ENCODE measurements at places on chromosomes 2 and 18. TPM values are rescaled to one million over a fixed set of nuclear protein-coding genes. Genes with fewer than 3 reads are reported as not detected.

DNA sequence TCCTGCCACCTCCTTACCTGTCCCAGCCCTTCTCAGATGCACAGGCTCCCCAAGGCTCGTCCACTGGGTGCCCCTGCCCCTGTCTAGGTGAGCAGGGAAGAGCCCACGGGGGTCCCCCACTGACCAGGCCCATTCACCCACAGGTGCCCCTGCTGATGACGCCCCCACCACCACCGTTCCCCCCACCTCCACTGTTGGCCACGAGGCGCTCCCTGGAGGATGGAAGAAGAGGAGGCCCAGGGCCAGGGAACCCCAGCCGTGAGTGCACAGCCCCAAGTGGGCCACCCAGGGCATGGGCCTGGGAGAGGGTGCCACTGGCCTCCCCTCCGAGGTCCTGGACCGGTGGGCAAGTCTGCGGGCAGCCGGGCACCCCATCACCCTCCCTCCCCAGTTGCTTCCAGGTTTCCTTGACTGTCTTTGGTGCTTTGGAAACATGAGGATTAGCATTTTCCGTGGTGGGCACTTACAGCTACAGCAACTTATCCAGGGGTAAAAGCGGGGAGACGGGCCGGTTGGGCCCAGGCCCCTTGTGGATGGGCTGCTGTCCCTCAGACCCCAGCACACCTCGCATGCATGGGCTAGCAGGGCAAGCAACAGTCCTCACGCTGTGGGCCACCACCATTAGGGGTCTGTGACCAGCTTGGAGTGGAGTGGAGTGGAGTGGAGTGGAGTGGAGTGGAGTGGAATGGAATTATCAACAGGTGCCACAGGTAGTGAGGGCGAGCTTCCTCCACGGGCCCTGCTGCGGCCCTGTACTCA, 13.2 kb upstream of the KLHL30 start:
- DNase-seq = peak; percentile 78

DNA sequence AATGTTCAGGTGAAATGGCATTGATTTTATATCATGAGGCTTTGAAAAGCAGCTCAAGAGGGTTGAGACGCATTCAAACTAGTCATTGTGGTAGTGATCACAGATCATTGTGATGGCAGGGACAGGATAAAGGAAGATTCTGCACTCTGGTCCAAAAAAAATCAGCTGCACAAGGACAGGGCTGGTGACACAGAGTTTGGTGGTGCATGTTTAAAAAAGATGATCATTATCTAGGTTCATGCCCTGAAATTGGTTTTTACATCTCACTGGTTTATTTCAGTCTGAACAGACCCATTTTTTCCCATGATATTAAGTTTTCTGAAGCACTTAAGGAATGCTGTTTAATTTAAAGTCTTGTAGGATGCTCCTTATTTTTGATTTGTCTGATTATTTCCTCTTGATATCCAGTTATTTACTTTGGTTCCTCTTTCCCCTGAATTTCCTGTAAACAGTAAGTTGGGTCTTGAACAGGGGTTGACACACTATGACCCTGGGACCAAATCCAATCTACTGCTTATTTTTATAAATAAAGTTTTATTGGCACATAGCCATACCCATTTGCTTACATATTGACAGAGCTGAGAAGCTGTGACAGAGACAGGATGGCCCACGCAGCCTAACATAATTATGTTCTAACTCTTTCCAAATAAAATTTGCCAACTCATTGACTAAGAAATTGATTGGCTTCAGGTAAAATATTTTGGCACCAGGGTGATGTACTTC, 98.4 kb downstream of the UPP2 start:
- DNase-seq = no peak

- no peak for DNase-seq
Observed at GRCh38 chr2:10513201-10513600, 65.1 kb upstream of the ODC1 start.

Gene TMEM247
- total RNA-seq = not detected

GRCh38 chr2:226849349-226849748, 13.5 kb downstream of the RHBDD1 start:
- no peak for DNase-seq

GRCh38 chr18:5709476-5710095, 165.8 kb upstream of the EPB41L3 start:
- no peak for DNase-seq

Gene DYSF
- total RNA-seq = 46.8 TPM

DNA sequence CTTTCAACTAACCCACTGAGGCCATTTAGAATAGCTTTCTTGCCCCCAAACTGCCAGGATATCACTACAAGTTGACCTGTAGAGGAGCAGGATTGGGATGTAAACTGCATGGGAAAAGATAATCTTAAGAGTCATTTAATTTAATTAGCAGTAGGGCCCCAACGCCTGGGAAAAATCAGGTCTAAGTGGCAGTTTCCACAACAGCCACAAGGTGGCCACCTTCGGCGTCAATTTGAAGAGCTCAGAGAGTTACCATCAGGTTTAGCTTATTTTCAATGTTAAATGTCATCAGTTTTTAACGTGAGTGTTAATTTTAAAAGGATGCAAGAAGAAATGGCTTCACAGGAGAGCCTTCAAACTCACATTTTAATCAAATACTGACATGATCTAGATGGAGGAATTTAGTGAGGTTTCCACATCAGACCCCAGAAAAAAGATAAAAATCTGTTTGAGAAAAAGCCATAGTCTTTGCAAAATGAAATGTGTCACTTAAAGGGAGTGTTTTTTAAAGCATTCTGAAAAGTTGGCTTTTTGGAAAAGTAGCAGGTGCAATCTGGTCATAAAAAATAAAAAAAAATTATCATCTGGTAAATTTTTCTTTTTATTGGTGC, 77.3 kb upstream of the UPP2 start:
- no peak for DNase-seq

Gene IL1R2
- 27.0 TPM for total RNA-seq

DNA sequence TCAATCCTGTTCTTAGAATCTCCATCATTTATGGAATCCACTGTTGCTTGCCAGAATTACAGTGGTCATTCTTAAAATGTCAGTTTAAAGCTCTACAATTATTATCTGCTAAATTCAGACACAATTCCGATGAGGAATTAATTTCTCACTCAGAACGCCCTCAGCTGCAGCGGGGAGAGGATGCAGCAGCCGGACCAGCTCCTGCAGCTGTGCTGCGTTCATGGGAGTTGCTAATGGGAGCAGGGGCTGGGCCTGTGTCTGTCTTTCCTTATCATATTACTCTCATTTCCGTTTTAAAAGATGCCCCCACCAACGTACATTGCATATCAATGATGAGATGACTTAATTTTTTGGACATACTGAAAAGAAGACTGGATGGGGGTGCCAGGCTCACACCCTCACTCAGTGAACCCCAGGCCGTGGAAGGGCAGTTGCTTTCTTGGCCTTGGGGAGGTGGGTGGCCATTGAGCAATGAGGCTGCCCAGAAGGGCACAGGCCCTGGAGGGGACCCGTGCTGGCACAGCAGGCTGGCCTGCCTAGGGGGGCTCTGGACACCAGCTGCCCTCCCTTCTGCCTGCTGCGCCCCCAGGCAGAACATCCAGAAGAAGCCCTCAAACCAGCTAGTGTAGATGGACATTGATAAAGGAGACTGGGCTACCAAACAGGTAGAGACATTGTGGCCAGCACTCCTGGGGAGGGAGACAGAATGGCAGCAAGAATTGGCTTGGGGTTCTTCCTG, 503.6 kb upstream of the MYT1L start:
- DNase-seq = no peak

Gene AQP12A
- total RNA-seq = not detected

Gene PSMA8
- total RNA-seq = not detected

Gene KCNS3
- total RNA-seq = 3.1 TPM

GRCh38 chr2:230226051-230226551, 565 bp downstream of the SP140 start:
- DNase-seq = no peak

- DNase-seq = no peak
Observed at GRCh38 chr2:24559473-24560113, 68.5 kb downstream of the NCOA1 start.

Gene TLX2
- total RNA-seq = not detected

GRCh38 chr18:77919923-77920322, 670.3 kb downstream of the GALR1 start:
- DNase-seq = no peak

GRCh38 chr2:215982465-215982875, 30.9 kb downstream of the MREG start:
- no peak for DNase-seq

GRCh38 chr2:237500681-237501424, 13.8 kb downstream of the MLPH start:
- no peak for DNase-seq

Gene CTDSP1
- 112 TPM for total RNA-seq

GRCh38 chr2:173644146-173644545, 289.5 kb downstream of the CDCA7 start:
- no peak for DNase-seq

- DNase-seq = no peak
Observed at GRCh38 chr2:47259829-47260228, 104.7 kb upstream of the STPG4 start.

Gene POTEC
- not detected for total RNA-seq

Gene TRIM43B
- total RNA-seq = not detected

DNA sequence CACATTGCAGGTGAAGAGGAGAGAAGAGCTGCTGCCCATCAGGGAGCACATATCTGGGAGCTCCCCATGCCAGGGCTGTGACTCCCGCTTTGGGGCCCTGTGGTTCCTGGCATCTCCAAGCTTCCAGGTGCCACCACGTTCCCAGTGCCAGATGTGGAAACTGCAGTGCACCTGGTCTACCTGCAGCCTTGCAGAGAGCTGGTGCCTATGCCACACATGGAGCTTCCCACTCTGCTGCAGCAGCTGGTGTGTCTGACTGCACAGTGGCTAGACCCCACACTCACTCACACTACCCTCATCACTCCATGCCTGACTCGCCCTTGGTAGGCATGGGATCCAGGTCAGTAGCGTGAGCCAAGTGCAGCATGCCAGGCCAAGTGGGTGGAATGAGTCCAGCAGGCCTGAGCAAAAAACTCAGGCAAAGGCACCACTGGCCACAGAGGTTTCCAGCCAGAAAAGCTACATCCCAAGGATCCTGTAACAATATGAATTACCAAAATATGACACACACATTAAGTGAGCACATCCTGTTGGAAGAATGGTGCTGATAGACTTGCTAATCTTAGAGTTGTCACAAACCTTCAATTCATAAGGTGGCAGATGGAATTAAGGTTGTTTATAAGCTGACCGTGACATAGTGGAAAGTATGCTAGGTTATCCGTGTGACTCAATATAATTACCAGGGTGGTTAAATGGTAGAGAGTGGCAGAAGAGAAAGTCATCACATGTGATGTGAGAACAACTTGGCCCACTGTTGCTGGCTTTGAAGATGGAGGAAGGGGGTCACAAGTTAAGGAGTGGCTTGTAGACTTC, 150.9 kb downstream of the EHBP1 start:
- no peak for DNase-seq

DNA sequence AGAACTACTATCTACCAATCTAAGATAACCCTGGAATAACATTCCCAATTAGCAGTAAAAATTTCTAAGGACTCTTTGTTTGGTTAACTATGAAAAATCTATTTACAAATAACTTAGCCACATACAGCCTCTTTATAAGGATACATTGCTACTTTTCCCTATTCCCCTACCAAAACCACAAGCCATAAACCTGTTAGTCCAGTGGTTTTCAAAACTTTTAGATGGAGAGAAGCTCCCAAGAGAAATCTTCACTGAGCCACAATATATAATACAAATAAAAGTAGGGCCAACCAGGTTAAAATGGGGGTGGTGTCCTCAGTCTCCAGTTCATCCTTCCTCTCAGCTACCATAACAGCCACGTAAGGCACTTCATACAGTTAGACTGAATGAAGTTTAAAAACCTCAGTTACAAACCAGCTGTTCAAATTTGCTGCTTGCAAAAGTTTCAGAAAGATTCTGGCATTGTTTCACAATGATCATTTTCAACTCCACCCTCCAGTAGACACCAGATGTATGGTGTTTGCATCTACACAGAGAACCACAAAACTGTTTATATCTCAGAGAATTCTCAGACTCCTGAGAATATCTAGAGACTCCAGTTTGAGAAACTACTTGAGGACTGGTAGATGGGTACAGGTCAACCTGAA, 26.0 kb downstream of the SOS1 start:
- no peak for DNase-seq

Gene COL4A4
- total RNA-seq = 0.93 TPM

- DNase-seq = peak; percentile 83
Observed at GRCh38 chr18:51211552-51211951, 14.1 kb upstream of the MEX3C start.

DNA sequence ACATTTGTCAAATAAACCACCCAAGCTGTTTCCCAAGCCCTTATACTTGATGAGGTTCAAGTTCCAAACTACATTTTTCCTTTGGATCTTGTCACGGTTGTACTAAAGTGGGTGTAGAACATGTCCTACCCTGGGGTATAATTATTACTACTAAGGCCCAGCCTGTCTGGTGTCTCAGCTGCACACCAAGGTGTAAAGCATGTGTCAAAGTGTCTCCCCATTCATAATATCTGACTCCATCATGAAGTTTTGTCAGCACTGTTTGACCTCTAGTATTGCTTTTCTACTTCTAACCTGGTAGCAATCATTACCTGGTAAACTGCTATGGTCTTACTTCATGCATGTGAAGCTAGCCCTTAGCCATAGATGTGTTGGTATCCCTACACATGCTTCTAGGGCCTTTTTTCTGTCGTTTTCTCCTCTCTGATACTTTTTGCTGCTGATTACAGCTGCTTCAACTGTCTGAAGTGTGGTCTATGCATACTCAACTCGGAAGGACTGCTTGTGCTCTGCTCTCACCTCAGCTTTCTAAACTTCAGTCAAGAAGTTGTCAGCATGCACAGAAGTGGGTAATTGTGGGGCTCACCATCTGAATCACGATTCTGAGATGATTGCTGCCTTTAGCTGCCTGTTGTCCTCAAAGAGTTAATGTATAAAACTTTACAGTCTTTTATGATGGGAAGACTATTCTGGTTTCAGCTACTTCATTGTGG, 445.7 kb upstream of the TRIB2 start:
- DNase-seq = no peak

Gene WDR43
- total RNA-seq = 35.1 TPM

DNA sequence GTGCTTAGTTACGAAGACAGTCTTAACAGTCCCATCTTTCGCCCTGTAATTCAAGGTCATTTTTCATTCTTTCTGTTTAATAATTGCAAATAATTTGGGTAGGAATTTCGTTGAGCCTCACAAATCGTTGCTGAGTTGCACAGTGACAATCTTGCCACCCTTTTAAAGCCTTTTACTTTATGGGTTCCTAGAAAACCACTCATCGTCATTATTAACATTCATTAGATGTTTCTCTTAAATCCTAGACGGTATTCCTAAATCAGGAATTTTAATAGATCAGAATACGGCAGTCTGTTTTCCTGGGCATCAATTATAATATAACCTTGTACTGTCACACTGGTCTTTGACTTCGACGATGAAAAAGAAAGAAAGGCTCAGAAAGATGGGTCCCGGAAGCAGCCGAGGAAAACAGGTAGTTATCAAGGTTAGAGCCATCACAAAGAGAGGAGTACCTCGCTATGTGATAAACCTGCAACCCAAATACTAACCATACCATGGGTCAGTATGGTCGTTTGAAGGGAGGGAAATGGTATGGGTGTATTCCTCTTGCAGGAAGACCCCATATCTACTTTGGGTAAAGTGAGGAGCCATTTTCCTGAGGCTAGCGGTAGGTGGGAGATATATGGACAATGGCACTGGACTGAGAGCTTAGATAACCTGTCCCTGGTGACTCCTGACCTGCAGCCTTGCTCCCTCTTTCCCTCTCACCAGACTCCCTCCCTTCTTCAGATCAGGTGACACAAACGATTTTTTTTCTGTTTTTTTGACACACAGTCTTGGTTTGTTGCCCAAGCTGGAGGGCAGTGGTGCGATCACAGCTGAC, 981 bp upstream of the SF3B1 start:
- no peak for DNase-seq

All from posterior vena cava (tissue), 2 donors.